ENCODE measurements at places on chromosomes 5 and 9.

DNA sequence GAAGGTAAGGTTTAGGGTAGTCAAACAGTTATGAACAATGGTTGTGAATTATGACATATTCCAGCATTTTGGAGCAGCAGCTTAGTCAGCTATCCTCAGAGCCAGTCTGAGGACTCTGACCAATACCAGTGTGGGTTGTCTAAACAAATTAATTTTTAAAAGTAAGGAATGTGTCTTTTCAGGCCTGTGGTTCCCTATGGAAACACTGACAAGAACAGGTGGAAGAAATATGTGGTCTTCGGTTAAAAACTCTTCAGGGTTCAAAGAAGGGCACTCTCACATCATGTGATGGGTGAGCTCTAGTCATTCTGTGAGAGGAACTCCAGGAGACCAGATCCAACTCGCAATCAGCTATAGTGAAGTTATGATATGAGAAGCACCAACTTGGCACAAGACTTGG lies 33.5 kb upstream of the ALDOB start:
- no peak for DNase-seq

DNA sequence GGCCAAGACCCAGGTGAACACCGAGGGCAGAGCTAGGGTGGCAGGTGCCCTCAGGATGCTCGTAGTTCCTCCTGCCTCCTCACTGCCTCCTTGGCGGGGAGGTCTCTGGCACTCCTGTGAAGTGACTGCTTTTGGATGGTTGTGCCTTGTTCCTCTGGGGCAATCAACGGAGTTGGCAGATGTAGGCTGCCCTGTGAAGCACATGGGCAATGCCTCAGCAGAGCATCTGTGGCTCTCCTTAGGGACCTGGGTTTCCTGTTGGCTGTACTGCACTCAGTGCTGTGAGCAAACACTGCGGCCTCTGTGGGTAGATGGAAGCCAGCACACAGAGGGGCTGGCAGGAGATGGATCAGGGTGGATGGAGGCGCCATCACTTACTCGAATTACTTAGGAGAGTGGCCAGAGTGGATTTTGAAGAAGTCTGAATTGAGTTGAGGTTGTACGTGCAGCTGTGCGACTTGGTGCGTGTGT lies 71.4 kb upstream of the COL5A1 start:
- peak; percentile 15 for DNase-seq

DNA sequence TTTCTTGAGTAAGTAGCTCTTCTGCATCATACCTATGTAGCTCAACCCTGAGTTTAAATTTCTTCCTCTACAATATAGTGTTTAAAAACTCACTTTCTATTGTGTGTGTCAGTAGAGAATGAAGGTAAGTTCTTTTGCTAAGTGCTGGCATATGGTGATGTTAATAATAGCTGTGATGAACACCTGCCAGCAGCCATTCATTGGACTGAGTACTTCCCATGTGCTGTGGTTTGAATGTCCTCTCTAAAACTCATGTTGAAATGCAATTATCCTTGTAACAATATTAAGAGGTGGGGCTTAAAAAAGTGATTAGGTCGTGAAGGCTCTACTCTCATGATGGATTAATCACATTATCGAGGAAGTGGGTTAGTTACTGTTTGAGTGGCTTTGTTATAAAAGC lies 645.2 kb upstream of the RGMB start:
- DNase-seq = no peak

GRCh38 chr5:59104400-59105127 lies 521.7 kb downstream of the RAB3C start:
- DNase-seq = no peak

DNA sequence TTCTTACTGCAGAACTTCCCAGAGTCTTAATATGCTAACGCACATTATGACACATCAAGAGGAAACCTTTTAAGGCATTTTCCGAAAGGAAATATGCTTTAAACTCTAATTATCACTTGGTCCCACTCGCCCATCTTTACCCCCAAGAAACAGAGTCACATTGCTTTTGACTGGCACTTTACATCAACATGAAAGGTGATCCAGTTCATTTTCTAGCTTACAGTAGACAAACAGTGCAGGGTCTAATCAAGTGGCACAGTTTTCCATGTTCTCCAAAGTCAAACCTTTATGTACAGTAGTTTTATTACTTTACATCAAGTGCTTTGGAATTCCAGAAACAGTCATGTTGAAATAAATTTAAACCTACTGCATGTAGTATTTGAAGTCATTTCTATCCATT lies 12.0 kb downstream of the RAB14 start:
- no peak for DNase-seq

GRCh38 chr5:72145348-72145747 lies 38.1 kb downstream of the MAP1B start:
- no peak for DNase-seq
